ENCODE measurements at places on chromosomes 7 and 10.

DNA sequence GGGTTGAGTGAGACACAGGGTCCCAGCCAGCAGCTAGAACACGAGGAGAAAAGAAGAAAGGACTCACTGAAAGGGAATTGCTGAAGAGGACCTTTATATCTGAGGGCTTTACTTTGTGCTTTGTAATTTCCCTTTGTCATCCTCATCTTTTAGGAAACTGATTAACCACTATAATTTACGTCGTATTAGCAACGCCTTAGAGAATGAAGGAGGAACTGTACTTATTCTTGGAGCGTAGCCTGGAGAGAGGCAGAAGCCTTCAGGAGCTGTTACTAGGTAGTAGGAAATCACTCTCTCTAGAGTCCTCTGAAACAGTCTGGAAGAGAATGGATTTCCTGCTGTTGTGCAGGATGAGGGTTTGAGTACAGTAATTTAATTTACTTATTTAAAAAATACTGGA is 101.0 kb upstream of the STEAP1B start:
- DNase-seq: no peak

GRCh38 chr10:30300728-30301127 is 48.4 kb downstream of the MTPAP start:
- DNase-seq: no peak

GRCh38 chr10:91593834-91594233 is 39.0 kb downstream of the PPP1R3C start:
- no peak for DNase-seq

GRCh38 chr7:150733482-150734095 is 3.6 kb upstream of the GIMAP5 start:
- DNase-seq: no peak

DNA sequence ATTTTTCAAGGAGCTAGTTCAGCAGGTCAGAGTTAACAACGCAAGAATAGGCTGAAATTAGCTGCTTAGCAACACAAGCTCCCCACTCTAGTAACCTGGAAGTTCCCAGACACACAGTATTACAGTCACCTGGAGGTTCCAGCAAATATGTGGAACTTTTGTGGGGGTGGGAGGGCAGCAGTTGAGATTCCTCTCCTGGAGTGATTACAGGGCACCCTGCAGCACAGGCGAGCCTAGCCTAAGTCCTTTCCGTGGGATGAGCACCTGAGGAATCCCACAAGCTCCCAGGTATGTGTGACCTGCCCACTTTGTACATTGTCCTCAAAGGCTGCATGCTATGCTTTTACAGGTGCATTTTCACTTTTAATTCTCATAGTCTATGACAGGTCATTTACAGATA is 13.6 kb downstream of the TPK1 start:
- DNase-seq: no peak

- DNase-seq: no peak
Observed at GRCh38 chr7:26141077-26141476, 10.9 kb upstream of the NFE2L3 start.

- no peak for DNase-seq
Observed at GRCh38 chr7:124086843-124087242, 54.0 kb upstream of the TMEM229A start.

DNA sequence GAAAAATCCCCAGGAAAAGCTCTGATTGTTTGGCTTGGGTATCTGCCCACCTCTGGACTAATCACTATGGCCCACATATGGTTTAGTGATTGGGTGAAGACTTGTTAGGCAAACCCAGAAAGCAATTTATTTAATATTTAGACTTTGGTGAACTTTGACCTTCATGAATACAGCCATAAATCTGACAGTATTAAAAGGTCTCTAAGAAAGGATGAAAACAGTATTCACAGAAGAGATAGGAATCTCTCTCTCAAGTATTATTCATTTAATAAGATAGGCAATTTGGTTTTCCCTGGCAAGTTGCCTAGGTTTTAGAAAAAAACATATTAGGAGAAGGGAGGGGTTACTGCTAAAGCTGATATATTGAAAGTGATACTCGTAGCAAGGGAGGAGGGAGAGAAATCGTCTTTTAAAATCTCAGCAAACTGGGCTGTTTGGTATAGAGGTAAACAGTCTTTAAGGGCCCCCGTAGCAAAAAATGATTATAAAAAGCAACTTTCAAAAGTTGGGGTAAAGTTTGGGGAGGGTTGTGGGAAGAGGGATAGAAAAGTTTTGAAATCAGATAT is 57.1 kb downstream of the LSMEM1 start:
- no peak for DNase-seq

DNA sequence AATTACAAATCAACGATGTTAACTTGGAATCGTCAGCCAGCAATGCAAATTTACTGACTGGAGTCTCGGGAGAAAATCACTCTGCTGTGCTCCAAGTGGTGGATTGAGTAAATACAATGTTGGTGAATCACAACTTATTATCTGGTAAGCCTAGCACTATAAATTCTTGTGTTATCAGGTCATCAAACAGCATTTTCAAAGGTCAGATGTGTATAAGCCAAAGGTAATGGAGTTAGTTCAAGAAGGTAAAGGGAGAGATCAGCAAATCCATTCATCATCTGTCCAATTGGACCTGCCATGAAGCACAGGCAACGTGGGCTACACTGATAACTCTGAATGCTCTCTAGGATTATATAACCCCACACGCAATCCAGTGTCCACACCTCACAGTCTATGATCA is 13.9 kb downstream of the CUBN start:
- no peak for DNase-seq

GRCh38 chr7:141203177-141203576 is 129.3 kb downstream of the TMEM178B start:
- no peak for DNase-seq

Measured in stimulated activated CD4-positive, alpha-beta T cell treated with anti-CD3 and anti-CD28 coated beads, TNF-alpha, amount 100 ng/mL, for 1 hour (primary cell).